ENCODE measurements at places on chromosomes 2 and 18.

DNA sequence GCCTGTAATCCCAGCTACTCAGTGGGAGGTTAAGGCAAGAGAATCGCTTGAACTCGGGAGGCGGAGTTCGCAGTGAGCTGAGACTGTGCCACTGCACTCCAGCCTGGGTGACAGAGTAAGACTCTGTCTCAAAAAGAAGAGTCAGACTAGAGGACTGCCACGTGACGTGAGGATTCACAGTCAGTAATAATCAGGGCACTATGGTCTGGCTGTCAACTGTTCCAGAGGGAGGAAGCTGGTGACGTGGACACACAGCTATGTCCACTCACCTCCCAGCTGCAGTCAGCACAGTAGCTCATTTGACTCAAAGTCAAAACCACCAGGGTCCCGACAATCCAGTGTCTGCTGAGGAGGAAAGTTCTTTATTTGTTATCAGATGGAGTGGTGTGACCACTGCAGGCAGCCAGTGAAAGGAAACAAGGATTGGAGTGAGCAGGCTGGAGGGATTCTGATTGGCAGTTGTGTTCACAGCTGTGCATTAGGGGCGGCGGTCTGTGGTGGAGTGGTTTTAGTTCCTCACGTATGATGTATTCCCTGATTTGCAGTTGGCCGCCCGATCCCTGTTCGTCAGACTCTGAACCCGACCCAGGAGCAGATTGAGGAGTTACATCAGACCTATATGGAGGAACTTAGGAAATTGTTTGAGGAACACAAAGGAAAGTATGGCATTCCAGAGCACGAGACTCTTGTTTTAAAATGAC is 37.9 kb downstream of the MOGAT1 start:
- peak; percentile 83 for DNase-seq

GRCh38 chr2:212904646-212905045 is 246.8 kb downstream of the IKZF2 start:
- DNase-seq: no peak

DNA sequence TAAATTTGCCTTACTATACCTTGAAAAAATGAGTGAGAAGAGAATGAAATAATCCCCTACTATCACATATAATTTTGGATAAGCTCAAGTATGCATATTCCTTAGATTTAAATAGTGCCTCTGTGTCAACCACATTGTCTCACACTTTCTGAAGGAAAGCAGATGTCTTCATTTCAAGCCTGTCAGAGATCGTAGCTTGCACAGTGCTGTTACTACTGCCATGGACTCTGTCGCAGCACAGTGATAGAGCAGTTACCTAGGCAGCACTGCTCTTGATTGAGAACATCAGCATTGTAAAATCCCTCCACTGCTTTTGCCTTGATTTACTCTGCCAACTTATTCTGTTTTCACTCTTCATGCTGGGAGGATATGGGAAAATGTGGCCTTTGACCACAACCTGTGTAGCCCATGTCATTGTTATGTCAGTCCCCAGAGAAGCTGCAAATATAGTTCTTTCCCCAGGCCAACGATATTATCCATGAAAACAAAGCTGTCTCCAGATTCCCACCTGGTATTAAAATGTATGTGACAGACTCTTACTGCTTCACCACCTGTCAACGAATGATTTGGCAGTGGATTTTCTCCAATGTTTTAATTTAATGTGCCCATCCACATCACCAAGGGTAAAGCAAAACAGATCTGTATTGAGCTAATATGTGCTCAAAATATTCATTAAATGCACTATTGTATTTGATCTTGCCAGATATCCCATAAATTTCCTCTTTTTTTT is 675.7 kb downstream of the METTL4 start:
- no peak for DNase-seq

- DNase-seq: no peak
Observed at GRCh38 chr2:173119944-173120343, 44.3 kb downstream of the MAP3K20 start.

DNA sequence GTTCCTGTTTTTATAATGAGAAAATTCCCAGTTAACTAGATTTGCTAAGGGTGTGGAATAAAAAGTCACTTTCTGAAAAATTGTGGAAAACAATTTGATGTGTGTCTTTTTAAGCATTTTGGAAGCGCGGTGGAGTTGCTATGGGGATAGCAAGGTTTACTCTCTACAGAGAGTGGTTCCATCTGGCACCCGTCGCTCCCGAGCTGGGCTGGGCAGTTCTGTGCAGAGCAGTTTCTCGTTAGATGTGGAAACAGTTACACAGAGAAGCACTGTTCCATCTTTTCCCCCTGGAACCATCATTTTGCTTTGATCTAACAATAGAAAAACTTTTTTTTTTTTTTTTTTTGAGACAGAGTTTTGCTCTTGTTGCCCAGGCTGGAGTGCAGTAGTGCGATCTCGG is 17.4 kb downstream of the LDLRAD4 start:
- DNase-seq: no peak

DNA sequence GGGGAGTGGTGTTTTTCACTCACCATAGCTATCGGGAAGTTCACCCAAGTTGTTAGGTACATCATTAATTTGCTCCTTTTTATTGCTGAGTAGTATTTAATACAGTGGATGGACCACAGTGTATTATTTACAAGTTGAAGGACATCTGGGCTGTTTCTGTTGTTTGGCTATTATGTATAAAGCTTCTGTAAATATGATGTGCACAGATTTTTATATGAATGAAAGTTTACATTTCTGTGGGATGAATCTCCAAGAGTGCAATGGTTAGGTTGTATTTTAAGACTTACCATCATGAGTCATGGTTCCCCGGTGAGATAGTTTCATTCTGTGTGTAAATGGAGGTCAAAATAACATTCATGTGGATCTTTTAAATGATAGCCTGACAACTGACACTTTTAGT is 337.4 kb downstream of the PTPRM start:
- peak; percentile 50 for DNase-seq

GRCh38 chr2:112794131-112794733 is 9.9 kb upstream of the IL1A start:
- DNase-seq: peak; percentile 66

DNA sequence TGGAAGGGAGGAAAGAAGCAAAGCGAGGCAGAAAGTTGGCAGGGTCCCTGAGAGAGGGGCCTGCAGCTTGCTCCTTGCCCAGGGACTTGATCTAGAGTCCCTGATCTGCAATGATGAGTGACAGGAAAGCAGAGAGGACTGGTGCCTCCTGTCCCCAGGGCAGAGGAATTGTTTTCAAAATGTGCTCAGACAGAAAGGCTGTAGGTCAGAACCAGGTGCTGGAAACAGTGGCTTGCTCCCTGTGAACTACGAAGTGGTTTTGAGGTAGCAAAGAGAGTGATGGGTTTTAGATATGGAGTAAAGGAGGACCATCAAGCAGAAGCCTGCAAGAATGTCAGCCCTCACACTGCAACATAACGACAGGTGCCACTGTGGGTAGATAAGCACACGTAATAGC is 164.9 kb upstream of the SERTAD2 start:
- no peak for DNase-seq

GRCh38 chr2:204472375-204472774 is 72.9 kb upstream of the PARD3B start:
- no peak for DNase-seq

- DNase-seq: no peak
Observed at GRCh38 chr18:48412339-48412929, 3.3 kb upstream of the ZBTB7C start.

DNA sequence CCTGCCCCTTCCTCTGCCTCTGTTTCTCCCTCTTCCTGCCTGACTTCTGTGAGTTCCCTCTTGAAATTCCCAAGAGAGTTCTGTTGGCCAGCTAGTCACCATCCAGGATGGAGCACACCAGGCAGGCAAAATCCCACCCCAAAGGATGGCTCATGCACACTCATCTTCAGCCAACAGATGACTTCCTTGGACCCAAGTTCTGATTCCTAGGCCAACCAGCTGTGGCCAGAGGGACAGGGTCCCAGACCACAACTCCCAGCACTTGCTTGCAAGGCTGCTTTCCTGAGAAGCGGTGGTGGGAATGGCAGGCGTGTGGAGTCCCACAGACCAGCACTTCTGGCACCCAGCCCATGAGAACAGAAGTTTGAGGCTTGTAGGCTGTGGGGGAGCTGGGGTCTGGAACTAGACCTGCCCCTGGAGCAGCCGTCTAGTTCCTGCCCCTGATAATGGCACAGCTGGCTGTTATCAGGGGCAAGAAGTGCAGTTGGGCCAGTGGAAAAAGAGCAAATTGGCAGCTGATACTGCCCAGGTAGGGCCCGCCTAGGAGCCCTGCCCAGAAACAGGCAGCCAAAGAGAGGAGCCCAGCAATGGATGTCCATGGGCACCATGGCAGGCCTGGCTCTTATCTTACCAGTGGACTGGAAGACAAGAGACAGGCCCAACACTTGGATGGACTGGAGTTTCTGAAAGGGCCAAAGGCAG is 56.7 kb downstream of the CYP26B1 start:
- DNase-seq: no peak

DNA sequence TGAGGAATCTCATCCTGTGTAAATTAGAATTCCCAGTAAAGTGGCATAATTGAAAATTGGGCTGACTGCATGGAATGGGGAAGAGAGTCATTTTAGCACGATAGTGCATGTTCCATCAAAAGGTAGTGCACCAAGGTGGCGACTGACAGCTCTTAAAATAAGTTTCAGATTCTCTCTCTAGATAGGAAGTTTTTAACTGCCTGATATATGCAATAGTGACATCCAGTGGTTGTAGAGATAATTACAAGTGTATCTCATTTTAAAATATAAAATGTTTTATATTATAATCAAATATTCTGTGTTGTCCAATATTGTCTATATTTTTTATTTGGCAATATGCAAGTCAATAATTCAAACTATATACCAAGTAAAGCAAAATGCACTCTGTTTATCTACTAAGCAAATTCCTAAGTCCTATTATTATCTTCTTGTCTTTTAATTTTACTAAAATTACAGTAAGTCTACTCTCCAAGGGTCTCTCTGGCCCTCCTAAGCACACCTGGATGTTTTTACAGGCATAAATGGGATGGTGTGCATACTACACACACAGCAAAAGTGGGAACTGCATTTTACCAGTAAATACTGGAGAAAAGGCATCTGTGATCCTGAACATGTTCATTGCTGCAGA is 397.7 kb upstream of the HNRNPA3 start:
- DNase-seq: no peak

- no peak for DNase-seq
Observed at GRCh38 chr2:74278694-74279093, 64.5 kb downstream of the SLC4A5 start.

DNA sequence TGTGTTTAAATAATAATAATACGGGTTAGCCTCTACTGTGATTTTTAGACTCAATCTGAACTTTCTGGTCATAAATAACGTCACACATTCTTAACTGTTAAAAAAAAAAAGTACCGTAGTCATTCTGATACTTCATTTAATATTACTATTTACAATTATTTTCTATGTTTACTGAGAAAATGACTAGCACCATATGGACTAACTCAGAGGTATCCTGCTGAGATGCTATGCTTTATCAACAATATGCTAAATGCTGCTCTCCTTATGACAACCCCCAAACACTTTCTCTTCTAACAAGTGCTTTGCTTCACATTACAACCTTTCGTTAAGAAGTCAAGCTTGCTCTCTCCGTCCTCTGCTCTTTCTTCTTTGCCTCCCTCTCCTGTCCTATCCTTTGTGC is 182.1 kb downstream of the AFF3 start:
- DNase-seq: no peak

DNA sequence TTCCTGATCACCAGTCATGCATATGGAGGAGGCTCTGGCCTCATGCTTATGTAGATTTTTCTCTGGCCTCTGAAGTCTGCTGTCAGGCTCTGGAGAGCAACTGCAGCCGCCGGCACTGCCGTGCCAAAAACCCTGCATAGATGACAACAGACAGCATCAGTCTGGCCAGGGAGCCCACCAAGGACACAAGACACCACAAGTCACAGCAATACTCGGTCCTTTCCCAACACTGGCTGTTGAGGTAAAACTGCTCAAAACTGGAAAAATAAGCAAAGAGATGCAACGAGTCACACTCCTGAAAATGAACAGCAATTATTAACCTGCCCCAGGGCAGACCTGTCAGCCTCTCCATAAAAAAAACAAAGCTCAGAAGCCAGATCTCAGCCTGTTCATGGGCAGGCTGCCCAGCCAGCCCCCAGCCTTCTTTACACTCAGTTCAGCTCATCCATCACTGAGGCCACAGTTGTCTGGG is 186.0 kb upstream of the RAB6C start:
- no peak for DNase-seq

DNA sequence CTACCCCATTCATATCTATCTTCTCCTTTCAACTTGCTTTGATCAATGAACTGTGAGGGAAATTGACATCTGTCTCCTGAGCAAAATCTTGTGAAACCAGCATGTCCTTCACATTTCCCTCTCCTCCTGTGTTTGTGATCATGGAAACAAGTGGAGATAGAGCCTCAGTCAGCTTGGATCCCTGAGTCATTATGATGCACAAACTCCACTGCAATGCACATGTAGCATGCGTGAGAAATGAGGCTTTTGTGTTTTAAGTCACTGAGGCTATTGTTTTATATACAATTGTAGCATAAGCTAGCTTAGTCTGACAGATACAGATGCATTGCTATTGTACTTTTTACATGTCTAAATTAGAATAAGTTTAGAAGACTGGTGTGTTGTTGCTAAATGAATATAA is 85.2 kb upstream of the HNMT start:
- DNase-seq: no peak

DNA sequence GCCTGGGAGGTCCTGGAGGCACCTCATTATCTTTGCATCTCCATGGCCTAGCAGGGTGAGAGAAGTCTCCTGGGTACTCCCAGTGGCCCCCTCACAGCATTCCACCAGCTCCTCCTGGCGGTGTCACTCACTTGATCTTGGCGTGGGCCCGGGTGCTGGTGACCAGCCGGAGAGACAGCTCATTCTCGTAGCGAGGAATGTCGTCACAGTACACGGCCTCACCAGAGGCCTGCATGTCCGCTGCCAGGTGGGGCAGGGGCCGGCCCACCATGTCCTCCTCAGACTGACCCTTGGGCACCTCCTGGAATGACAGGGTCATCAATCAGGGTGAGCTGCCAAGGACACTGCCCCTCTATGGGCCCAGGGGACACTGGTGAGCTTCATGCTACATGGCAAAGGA is 42.4 kb downstream of the XDH start:
- no peak for DNase-seq

GRCh38 chr18:72171596-72171995 is 372.5 kb downstream of the CBLN2 start:
- no peak for DNase-seq

GRCh38 chr2:99420031-99420430 is 69.8 kb downstream of the REV1 start:
- DNase-seq: no peak

- DNase-seq: no peak
Observed at GRCh38 chr18:12656938-12657683, 796 bp downstream of the SPIRE1 start.

DNA sequence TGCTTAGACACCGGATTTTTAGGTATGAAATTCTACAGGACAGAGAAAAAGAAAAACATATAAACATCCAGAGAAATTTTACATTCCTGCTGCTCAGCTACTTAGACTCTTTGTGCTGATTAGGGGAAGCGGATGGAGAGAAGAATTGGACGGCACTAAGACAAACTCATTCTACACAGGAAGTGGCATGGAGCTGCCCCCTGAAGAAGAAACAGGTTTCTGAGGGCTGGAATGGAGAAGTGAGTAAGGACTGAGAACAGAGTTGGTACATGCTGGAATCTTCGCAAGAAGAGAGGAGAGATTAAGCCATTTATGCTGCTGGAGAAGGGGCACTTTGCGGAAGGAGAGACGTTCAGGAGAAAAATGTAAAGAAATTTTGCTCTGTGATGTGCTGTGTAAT is 253.0 kb upstream of the ERBB4 start:
- DNase-seq: no peak

All from GM04503 (cell line).